ENCODE measurements at places on chromosomes 2 and 18.

DNA sequence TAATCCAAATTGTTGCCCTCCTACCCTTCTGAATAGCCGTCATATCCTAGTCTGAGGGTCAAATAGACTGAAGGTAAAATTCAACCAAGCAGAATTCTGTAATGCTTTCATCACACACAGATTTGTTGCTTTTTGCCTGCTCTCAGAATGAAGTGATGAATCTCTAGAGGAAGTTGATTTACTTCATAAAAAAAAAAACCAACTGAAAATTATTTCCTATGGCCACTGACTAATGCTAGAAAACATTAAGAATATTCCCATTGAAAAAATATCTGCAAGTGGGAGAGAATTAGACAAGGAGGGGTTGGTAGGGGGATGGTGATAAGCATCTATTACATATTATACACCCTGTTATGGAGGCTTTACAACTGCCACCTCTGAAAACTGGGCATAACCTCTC is 2.3 kb upstream of the IL1RL2 start:
- DNase-seq = no peak

DNA sequence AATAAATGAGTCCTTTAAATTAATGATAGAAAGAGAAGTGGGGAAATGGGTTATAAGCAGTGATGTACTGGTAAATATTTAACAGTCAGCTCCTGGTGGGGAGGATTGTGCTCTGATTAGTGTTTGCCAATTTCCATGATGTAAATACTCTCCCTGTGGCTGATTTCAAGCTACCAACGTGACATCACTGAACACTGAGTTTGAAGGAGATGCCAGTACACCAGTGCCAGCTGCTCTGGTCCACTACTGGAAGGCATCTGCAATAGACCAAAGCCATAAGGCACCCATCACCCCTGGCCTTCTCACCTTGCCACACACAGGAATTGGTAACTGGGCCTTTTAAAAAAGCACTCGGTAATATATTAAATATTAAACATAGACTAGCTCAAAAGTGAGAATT is 77.7 kb downstream of the TGOLN2 start:
- DNase-seq = no peak

DNA sequence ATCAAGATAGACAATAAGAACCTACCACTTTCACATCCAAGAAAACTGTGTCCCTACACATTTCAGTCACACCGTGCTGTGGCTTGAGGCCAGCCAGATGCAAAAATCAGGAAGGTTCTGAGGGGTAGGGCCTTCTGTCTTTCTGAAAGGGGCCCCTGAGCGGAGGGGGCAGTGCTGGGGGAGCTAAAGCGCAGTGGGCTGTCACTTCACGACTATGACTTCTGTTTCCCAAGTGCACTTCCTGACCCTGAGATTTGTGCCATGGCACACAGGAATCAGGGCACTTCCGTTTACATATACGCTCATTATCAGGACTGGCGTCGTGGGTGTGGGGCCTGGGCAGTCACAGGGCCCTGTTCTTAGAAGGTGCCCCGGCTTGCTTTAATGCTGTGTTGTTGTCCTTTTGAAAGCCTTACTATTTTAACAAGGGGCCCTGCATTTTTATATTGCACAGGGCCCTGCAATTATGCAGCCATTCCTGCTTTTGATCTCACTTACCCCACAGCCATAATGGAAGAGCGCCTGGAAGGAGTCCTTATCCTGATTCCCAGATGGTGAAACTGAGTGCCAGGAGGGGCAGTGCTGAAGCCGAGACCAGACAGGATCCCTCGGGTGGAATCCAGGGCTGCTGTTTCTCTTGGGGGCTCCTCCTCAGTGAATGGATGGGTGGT is 620 bp downstream of the NGEF start:
- no peak for DNase-seq

GRCh38 chr2:174112073-174112472 is 136.3 kb downstream of the OLA1 start:
- no peak for DNase-seq

DNA sequence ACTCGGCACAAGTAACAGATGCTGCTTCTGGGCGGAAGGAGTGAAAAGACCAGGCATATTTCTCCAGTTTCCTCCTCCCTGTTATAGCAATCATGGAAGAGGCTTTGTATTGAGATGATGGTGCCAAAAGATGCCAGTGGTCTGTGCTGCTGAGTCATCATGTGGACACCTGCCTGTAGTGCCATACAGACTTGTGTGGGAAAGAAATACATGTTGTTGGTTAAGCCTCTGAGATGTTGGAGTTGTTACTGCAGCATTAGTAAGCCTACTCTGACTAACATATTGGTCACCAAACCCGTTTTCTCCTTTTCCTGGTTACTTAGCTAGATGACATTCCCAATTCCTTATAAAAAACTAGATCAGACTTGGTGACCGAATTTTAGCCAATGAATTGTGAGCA is 356.9 kb downstream of the ZNF521 start:
- DNase-seq = no peak

DNA sequence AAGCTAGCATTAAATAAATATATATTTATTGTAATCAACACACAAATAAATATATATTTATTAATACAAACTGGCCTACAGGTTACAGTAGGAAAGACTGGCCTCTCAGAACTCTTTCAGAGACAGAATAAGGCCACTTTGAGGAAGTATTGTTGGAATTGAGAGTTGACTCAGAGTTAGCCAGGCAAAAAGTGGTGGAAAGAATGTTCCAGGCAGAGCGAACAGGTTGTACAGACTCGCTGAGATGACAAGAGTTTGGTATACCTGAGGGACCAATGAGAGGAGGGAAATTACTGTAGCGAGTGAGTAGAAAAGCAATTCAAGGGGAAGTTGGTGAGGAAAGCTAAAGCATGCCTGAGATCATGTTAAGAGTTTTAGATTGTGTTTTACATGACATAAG is 19.0 kb upstream of the XDH start:
- no peak for DNase-seq
